ENCODE measurements at places on chromosomes 12 and 14.

- DNase-seq: no peak
These were observed 44.0 kb upstream of the FRMD6 start for GRCh38 chr14:51607711-51608110.

DNA sequence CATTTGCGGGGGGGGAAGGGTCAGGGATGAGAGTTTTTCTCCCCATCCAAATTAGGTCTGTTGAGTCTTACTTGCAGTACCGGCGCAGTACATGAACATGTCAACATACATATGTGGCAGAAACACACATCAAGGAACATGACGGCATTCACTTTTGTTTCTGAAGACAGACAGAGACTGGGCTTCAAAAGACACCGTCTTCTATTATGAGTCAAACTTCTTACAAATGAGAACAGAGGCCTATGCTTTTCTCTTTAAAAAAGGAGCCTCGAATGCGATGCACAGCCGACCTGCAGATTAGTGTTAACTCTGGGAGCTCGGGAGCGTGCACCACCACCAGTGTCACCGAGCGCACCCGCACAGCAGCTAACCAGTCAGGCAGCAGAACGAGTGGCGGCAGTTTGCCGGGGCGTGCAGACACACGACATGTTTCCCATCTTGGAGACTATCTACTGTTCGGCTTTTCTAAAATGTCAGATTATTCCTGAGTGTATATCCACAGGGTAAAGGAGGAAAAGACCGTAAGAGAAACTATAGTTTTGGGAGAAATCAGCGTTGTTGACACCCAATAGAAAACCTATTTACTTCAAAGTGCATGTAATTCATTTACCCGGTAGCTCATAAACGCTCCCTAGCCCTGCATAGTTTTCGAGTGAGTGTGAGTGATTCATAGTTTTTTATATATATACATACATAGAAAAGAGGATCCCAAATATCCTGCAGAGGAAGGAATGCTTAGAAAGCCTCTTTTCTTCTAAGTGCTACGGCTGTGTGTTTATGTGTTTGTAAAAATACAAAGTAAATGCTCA lies 33.0 kb downstream of the UBR7 start:
- no peak for DNase-seq

DNA sequence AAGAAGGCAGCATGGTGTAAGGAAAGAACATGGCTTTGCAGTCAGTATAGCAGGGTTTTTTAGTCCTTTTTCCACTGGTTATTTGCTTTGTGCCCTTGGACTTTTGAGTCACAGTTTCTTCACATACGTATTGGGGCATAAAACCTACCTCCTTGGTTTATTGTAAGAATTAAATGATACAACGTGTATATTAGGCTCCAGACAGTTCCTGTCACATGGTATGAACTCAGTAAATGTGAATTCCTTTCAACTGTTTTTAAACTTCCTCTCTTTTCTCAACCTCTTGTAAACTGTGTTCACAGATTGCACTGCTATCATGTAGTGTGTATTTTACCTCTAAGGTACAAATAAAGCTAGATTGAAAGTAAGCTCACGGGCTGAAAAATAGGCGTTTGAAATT lies 29.5 kb downstream of the MSRB3 start:
- no peak for DNase-seq

- DNase-seq: no peak
These were observed 107.3 kb upstream of the CCDC196 start for GRCh38 chr14:66378712-66379505.

DNA sequence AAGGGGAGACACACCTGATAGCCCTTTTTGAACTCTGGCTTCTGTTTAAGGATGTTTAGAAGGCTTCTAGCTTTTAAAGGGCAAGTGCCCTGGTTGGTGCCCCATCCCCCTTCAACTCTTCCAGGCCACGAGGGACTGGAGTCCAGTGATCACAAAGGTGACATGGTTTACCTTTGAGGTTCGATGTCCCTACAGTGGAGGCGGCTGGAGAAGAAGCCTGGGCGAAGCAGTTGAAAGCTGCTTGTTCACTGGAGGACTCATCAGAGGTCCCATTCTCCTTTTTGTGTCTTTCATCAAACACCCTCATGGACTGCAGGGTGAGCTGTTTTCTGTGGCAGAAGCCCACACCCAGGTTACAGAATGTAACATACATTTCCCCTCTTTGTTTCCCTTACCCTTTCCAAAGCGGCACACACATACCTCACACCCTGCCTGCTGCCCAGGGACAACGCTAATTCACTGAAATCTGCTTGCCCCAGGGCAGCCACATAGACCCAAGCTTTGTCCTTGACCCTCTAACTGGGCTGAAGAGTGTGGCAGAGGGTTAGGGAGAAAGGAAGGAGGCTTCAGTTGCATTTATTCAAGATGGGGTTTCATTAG lies 7.7 kb downstream of the TBX3 start:
- no peak for DNase-seq

- no peak for DNase-seq
These were observed 18.4 kb downstream of the FGD6 start for GRCh38 chr12:95198914-95199313.

GRCh38 chr12:11130999-11131398 lies 3.4 kb downstream of the TAS2R30 start:
- DNase-seq: no peak

GRCh38 chr12:13044906-13045299 lies 722 bp downstream of the FAM234B start:
- no peak for DNase-seq

DNA sequence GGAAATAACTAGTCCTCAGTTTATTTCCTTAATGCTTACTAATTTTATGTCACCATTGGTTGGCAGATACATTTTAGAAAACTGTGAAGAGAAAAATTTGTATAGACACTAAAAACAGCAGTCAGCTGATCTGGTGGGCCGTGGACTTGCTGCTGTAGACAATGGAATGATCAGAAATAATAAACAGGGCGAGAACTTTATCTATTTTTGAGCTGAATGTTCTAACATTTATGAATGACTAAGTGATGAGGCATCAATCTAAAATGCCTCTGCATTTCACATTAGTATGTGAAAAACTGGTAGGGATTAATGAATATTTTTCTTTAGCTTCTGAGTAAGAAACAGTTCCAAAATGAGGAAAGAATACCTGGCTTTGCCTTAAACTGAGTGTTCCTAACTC lies 24.8 kb upstream of the PKP2 start:
- no peak for DNase-seq

- no peak for DNase-seq
These were observed 122.7 kb downstream of the SLC38A6 start for GRCh38 chr14:61103541-61104339.

GRCh38 chr14:51432302-51432948 lies 192.4 kb downstream of the TMX1 start:
- no peak for DNase-seq

GRCh38 chr12:27164330-27165040 lies 79.6 kb upstream of the STK38L start:
- DNase-seq: no peak

- no peak for DNase-seq
These were observed 1234.6 kb downstream of the SLC16A7 start for GRCh38 chr12:60830381-60830780.

GRCh38 chr12:56158926-56159461 lies 835 bp downstream of the MYL6 start:
- DNase-seq: peak; percentile 36

GRCh38 chr12:1773937-1774655 lies 46.3 kb upstream of the LRTM2 start:
- DNase-seq: no peak

- DNase-seq: no peak
These were observed 70.9 kb downstream of the MON2 start for GRCh38 chr12:62537551-62537950.

GRCh38 chr14:38880643-38881524 lies 222.2 kb downstream of the SEC23A start:
- DNase-seq: no peak

- DNase-seq: no peak
These were observed 27.2 kb downstream of the DDX51 start for GRCh38 chr12:132116709-132117557.
